GM12891 (cell line): ENCODE measurements at places on chromosomes 5 and 9.

DNA sequence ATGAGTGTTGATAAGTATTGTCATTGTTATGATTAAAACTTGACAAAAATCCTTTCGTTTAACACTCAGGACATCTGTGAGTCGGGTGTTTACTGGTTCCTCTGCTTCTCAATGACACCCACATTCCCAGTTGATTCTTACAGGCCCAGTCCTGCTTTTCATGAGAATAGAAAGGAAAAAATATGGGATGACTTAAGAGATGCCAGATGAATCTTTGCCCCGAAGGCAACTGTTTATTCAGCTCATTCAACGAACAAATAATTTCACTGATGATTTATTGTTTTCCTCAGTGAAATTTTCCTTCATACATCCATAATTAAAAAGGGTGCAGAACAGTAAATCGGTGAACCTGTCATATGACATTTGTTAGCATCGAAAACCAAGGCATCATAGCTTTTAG is 452.4 kb upstream of the WWC1 start:
- DNase-seq: no peak

DNA sequence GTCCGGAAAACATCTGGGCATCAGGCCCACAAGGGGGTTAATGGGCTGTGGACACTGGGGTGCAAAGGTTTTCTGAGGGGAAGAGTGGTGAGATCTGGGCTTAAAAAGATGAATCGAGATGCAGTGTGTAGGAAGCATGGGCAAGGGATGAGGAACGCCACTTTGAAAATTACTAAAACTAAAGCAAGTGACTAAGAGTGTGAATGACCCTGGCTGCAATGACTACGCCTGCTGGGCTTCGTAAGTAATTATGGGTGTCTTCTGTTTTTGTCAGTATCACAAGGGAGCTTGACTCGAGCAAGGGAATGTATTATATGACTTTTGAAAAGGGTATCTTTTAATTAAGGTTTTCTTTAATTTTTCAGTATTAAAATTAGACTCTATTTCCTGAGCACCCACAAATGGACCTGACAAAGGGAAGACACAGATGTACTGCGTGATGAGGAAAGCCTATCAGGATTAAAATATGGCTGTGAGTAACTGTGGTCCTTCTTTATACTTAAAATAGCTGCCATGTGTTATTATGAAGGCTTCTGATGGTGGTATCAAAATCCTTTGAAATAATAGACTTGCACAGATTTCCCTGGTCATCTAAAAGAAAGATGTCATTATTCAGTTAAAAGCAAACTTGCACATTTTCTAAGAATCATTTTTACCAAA is 4.2 kb downstream of the CTXN3 start:
- DNase-seq: no peak

DNA sequence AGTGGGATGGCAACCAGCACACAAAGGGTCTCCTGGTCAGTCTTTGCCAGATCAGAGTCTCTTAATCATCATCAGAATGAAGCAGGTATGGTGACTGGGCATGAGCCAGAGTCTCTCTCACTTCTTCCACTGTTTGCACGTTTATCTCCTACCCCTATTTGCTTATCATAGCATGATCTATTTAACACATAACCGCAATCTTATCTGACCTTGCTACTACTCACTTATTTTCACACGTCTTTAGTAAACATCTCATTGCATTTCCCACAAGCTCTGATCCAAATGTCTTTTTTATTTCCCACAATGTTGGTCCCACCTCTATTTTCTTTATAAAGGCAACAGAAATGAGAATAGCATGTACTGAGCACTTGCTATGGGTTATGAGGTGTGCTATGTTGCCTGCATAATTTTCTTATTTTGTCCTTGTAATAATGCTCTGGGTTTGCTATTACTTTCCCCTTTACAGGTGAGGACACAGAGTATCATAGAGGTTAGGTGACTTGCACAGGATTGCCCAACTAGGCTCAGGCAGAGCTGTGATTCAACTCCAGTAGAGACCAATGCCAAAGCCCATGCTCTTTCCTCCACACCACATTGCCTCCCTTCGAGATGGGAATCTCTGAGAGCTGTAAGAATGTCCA is 39.7 kb upstream of the IL7R start:
- DNase-seq: no peak

- no peak for DNase-seq
These were observed 21.7 kb downstream of the ALG2 start for GRCh38 chr9:99199938-99200539.

DNA sequence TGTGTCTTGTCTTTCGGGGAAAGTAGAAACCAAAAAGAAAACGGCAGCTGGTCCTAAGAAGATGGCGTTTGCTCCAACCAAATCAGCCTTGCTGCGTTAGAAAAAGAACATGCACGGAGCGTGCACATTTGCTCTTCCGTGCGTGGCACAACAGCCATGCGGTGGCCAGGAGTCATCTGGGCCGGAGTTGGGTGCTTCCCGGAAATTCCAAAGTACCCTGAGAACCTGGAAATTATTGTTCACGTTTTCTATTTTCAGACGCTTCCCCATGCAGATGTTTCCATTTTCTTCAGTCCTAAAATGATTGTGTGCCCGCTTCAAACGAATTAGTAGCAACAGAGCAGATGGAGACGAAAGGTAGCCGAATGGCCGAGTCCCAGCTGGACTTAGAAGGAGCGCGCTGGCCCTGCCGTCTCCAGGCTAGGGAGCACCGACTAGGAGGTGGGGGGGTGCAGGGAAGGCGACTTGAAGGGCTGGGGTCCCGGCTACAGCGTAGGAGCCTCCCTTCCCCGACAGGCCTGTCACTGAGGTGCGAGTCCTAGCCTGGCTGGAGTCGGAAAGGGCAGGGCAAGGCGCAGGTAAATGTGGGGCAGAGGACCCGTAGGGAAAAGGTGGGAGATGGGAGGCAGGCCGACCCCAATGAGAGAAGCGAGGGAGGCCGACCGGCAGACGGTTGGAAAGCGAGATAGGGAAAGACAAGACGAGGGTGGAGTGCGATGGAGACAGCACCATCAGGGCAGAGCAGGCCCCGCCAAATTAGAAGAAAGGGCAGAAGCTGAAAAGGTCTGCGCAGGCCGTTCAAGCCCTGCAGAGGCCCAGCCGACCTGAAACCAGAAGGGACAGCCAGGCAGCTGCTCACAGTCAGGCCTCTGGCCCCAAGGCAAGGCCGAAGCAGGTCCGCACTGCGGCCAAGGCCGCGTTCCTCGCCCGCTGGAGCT is 1.4 kb downstream of the BARX1 start:
- no peak for DNase-seq

GRCh38 chr9:93037476-93037971 is 21.0 kb upstream of the SUSD3 start:
- no peak for DNase-seq

- no peak for DNase-seq
These were observed 10.8 kb downstream of the SH3PXD2B start for GRCh38 chr5:172443441-172444109.

GRCh38 chr5:40318395-40318794 is 361.3 kb upstream of the PTGER4 start:
- DNase-seq: no peak

- DNase-seq: no peak
These were observed 90.1 kb downstream of the DRD1 start for GRCh38 chr5:175353926-175354325.

- no peak for DNase-seq
These were observed 807 bp upstream of the PLGRKT start for GRCh38 chr9:5438301-5439162.

GRCh38 chr5:68803881-68804319 is 289.9 kb upstream of the SLC30A5 start:
- no peak for DNase-seq

DNA sequence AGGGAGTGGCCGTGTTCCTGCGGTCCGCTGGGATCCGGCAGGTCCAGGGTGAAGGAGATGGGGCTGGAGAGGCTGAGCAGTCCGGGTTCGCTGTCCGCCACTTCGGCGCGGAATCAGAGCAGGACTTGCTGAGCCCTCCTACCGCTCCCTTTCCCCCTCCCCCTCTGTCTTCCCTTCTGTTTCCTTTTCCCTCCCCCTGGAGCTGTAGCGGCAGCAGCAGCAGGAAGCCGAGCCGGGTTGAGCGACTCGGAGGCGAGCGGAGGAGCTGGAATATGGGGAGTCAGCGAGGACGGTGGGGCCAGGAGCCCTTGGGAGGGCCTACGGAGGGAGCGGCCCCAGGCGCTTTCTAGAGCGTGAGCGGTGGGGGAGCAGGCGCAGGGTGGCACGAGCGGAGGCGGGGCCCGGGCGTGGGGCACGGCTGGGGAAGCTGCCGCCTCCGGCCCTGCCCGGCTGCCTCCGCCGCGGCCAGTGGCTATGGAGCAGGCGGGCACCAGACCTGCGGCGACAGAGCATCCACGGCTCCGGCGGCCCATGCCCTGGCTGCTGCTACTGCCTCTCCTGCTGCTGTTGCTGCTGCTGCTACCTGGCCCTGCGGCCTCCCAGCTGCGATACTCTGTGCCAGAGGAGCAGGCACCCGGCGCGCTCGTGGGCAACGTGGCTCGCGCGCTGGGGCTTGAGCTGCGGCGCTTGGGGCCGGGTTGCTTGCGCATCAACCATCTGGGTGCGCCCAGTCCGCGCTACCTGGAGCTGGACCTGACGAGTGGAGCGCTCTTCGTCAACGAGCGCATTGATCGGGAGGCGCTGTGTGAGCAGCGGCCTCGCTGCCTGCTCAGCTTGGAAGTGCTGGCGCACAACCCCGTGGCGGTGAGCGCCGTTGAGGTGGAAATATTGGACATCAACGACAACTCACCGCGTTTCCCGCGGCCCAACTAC is at the start of gene PCDHAC2:
TSS of gene PCDHAC2 (plus strand) at position 184 of the 933 bp plus-strand sequence. CDS start at position 475, 291 bp downstream.
- DNase-seq: no peak

DNA sequence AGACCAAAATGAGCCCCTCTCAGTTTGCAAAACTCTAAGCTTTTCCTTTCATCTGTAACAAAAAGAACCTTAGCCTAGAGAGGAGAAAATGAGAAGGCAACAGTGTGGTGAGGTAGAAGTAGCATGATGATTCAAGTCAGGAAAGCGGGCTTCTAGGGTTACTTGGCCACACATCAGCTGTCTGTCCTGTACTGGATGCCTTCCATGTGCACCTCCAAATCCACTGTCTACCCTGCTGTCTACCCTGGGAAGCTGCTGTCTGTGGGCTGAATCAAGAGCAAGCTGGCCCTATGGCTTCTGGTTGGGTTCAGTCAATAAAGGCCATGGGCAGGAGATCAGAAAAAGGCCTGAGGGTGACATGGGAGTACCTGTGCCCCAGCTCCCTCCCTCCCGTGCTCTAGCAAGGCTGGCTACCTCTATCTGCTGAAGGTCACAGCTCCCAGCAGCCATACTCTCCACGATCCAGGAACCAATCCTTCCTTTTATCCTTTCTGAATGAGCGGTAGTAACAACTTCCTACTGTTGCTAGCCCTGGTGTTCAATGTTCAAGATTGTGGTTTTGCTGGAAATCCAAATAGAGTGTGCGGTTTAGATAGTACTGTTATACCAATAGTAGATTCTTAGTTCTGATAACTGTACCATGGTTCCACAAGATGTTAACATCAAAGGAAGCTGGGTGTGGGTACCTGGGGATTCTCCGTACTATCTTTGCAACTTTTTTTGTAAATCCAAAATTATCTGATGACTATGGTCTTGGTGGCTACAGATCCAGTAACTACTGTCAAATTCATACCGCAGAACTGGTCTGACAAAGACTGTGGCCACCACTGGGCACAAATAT is 191.0 kb downstream of the ESM1 start:
- no peak for DNase-seq

DNA sequence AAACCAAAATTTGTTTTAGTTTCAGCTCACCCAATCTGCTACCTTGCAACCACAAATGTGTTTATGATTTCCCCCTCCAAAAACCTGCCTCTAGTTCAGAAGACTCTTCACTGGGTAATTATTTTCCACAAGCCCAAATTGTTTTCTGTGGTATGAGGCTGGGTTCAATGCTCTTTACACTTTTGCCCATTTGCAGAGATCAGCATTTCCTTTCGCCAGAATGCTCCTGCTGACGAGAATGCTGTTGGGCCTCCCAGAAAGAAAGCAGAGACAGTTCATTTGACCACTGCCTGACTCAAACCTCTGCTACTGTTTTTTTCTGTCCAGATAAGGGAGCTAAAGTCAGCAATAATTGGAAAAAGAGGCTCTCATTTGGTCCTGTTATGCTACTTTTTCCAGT is 427.3 kb downstream of the PDE4D start:
- DNase-seq: no peak

GRCh38 chr9:104091116-104091515 is 3.0 kb upstream of the SMC2 start:
- DNase-seq: no peak

GRCh38 chr9:636931-637591 is 204.4 kb upstream of the DMRT1 start:
- no peak for DNase-seq

- DNase-seq: no peak
These were observed 969 bp downstream of the CLK4 start for GRCh38 chr5:178625679-178626483.

DNA sequence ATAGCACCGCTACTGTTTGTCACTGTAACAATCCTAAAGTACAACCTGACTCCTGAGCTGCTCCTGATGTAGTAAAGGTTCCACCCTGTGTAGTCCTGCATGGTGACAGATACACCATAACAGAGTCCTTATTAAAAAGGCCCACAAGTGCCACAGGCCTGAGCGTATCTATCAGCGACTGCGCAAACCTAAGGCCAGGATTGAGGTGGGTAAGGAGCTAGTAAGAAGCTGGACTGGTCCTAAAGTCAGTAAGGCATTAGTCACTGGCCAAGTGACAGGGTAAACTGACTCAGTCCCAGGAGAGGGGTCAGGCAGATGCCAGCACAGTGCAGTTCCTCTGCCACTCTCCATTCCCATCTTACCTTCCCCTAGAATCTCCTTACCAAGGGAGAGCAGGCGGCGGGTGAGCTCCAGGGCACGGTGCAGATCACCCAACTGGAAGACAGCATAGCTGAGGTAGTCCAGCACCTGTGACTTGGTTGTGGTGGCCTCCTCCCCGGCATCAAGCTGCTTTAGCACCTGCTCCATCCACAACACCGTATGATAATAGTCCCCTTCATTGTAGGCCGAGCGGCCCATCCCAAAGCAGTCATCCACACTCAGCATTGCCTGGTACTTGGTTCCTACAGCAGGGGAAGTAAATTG is 17.6 kb downstream of the P4HA2 start:
- DNase-seq: no peak

DNA sequence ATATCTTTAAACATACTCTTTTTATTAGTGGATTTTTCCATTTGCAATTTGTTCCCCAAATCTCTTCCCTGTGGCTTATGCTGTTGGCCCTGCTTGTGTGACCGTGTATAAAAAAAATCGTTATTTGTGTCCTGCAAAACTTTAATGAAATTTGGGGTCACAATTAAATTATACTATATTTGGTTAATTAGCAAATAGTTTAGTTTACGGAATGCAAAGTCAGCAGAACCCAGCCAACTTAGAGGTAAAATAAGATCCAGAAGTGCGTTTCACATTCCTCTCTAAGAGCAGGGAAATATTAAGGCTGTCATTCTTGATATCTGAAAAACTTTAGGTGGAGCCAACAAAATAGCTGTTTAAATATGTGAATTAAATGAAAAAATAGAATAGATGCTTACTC is 2023.5 kb upstream of the WWC1 start:
- no peak for DNase-seq
